SJCRH30 (cell line): ENCODE measurements at places on chromosomes 7 and 10. TPM values are rescaled to one million over a fixed set of nuclear protein-coding genes. Genes with fewer than 3 reads are reported as not detected.

- H3K4me1 ChIP-seq, result no peaks in the 10 kb centered on the region
- DNase-seq, result no peak
- H3K4me3 ChIP-seq, result no peak overlapping the region
Observed at GRCh38 chr10:114010316-114010715, 33.4 kb upstream of the ADRB1 start.

GRCh38 chr10:1365540-1366321, 309.5 kb downstream of the WDR37 start:
- H3K27ac ChIP-seq, result no peak overlapping the region
- no peaks in the 10 kb centered on the region for H3K36me3 ChIP-seq
- no peak for DNase-seq
- no peak overlapping the region for H3K4me3 ChIP-seq

DNA sequence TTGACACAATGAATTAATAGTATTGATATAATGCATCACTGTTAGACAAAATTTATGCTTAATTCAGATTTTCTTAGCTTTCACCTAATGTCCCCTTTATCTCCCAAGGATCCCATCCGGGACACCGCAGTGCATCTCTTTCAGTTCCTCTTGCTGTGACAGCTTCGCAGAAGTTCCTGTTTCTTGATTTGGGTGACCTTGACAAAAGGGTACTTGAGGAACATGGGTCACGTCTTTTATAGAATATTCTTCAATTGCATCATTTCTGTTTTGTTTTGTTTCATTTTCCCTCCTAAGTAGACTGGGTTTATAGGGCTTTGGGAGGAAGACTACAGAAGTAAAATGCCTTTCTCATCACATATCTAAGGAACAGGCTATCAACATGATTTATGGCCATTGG, 453.2 kb downstream of the DPP6 start:
- H3K4me3 ChIP-seq, result no peak overlapping the region
- H3K27ac ChIP-seq, result no peak overlapping the region
- H3K36me3 ChIP-seq, result no peaks in the 10 kb centered on the region
- DNase-seq, result no peak
- no peaks in the 10 kb centered on the region for H3K27me3 ChIP-seq

AEBP1 gene
- 13.4 and 17.8 TPM in 2 replicates for total RNA-seq

DNA sequence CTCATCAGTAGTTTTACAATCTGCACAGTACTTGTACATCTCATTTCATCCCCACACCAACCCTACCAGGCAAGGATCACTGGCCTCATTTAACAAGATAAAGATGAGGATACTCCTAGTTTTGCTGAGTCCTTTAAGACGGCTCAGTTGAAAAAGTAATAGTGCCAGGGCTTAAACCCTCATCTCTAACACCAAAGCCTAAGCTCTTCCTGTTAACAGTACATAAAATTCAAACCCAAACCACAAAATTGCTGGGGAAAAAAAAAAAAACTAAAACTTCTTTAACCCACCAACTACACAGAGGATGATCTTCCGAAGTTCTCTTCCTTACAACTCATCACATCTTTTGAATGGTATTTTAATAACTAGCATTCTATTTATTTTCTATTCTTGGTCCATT, 1.3 kb downstream of the SAR1A start:
- peaks cover 15% of the 10 kb centered on the region for H3K36me3 ChIP-seq
- peak overlapping the region; percentile 87 for H3K4me3 ChIP-seq
- DNase-seq, result no peak
- peaks cover 2% of the 10 kb centered on the region; the same call in 1 of the 2 replicates for H3K4me1 ChIP-seq

HHEX gene
- 2.9 and 4.2 TPM in 2 replicates for total RNA-seq

DNA sequence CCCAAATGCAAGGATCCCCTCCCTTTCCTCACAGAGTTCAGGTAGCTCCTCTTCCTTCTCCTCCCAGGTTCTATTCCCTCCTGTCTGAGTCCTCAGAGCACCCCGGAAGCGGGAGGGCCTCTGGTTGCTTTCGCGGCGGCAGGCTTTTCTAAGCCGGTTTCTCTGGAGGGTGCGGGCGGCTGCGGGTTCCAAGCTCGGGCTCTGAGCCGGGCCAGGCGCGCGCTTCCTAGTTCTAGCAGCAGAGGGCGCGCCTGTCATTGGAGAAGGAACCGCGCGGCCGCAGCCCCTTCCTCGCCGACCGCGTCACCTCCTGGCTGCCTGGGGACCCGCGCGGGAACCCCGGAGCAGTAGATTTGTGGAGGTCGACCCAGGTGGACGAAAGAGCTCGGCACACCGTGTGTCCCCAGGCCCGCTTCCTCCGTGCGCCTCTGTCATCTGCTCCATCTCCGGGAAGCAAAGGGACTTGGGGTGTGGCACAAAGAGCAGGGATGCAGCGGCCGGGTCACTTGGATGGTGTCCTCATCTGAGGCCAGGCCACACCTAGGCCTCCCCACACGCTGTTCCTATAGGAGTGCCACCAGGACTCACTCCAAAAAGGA, 389.0 kb upstream of the PODXL start:
- H3K4me1 ChIP-seq, result peaks cover 12% of the 10 kb centered on the region
- peak overlapping the region; percentile 13; the same call in 1 of the 2 replicates for H3K27ac ChIP-seq
- 0 out of 2 replicates have a peak overlapping the region, but pooled peaks have one; percentile 14 for H3K4me3 ChIP-seq
- no peaks in the 10 kb centered on the region for H3K36me3 ChIP-seq
- DNase-seq, result peak; percentile 87

DNA sequence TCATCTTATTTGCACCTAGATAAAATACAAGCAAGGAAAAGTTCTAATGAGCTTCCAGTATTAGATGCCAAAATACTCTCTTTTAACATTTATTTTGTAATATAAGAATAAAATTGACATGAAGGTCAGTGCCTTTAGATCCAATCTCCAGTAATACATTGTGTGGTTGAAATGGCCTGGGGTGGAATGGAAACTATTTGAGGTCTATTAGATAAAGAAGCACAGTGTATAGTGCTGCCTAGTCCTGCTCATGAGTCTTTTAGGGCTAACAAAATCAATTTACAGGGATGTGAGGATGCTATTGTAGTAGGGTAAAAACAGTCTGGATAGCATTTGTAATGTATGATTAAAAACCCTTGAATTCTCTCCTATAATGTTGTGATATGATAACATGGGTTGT, 84.5 kb upstream of the ETV1 start:
- H3K4me1 ChIP-seq, result no peaks in the 10 kb centered on the region
- DNase-seq, result no peak
- H3K4me3 ChIP-seq, result no peak overlapping the region
- H3K27me3 ChIP-seq, result no peaks in the 10 kb centered on the region

STEAP1B gene
- total RNA-seq, result 0.23 TPM in 1 of 2 replicates, not detected in the other

GRCh38 chr7:11931307-11931706, 99.3 kb upstream of the THSD7A start:
- no peaks in the 10 kb centered on the region for H3K36me3 ChIP-seq
- peak; percentile 22 for DNase-seq
- H3K27ac ChIP-seq, result no peak overlapping the region
- H3K27me3 ChIP-seq, result no peaks in the 10 kb centered on the region
- no peaks in the 10 kb centered on the region; the same call in 1 of the 2 replicates for H3K4me1 ChIP-seq

LRRD1 gene
- 0.05 and 0.30 TPM in 2 replicates for total RNA-seq
